NCI-H187 (cell line): ENCODE measurements at places on chromosomes 5 and 9.

DNA sequence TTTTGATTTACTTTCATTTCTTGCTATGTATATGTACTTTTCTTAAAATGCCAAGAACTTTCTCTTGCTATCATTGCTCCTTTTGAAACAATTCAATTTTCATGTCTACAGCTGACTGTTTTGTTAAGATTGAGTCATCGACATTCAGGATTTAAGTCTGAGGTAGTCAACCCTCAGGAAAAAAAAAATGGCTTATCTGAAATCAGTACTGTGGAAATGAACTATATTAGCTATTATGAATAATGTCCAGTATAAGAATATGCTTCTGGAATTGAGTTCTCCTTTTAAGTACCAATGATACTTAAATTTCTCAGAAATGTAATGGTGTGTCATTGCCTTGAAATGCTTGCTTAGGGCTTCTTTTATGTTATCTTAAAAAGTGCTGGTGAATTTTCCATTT is 37.9 kb downstream of the TNFAIP8 start:
- DNase-seq, result no peak

DNA sequence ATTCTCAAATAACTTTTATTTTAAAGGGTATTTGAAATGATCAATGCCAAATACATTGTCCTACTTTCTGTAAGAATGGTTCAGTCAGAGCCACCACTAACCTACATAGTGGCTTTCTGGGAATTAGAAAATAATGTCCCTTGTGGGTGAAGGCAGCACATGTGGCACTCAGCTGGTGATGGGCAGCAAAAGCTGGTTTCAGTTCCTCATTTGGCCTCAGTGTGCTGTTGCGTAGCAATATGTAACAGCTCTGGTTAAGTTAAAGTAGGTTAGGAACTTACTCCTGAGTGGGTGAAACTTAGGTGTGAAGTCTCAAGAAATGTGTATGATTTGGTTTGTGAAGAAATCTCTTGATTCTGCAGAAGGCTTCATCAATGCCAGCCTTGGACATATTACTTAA is 99.6 kb upstream of the SPEF2 start:
- DNase-seq, result no peak

DNA sequence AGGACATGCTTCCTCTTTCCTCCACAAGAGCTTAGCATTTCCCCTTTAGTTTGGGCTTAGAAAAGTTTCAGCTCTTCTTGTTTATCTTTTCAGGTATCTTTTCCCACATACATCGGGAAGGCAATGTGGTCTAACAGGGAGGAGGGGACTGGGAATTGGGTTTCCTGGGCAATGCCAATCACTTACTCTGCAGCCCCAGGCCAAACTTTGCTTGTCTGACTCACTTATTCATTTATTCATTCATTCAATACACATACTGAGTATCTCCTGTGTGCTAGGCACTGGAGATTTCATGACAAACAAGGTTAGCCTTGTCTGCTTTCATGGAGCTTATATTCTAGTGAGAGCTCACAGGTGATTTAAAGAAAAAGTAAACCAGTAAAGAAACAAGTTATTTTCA is 10.7 kb upstream of the POU4F3 start:
- no peak for DNase-seq

- no peak for DNase-seq
Observed at GRCh38 chr5:173191561-173191960, 43.4 kb downstream of the NKX2-5 start.

DNA sequence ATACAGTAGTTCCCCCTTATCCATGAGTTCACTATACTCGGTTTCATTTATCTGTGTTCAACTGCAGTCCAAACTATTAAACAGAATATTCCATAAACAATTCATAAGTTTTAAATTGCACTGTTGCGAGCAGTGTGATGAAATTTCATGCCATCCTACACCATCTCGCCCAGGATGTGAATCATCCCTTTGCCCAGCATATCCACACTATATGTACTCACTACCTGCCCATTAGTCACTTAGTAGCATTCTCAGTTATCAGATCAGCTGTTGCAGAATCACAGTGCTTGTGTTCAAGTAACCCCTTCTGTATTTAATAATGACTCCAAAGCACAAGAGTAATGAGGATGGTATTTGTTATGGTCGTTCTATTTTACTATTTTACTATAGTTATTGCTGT is 51.5 kb downstream of the SHOC1 start:
- no peak for DNase-seq
